ENCODE measurements at places on chromosomes 16 and 17.

GRCh38 chr17:28174352-28175046 is 132.0 kb downstream of the NLK start:
- DNase-seq = no peak

DNA sequence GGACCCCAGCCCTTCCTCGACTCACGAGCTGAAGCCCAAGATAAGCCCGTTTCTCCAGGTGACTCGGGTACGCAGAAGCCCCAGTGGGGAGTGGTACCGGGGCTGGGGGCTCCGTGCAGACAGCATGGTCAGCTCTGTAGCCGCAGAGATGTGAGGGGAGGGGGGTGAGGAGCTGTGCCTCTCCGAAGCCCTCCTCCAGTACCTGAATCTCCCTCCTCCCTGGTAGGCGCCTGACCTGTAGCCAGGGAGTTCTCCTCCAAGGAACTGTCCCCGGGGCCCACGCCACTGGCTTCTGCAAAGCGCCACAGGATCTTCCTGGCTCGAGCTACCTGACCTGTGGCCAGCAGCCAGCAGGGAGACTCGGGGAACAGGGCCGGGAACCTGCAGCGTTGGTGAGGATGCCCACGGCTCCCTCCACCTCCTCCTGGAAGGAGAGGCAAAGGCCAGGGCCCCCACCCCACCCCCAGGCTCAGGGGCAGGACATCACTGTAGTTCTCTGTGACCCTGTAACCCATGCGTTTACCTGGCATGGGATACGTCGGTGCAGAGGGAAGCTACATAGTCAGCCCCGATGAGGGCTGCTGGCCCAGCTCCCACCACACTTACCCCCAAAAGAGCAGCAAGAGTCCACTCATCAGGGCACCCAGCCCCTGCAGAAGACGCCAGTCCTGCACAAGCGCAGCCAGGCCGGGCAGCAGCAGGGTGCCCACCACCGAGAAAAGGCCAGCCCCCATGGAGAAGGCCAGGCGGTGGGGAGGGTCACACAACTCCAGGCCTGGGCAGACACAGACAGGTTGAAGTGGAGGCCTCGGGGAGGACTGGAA is 1.7 kb downstream of the SLC22A31 start:
- DNase-seq = no peak

- no peak for DNase-seq
Observed at GRCh38 chr17:7228920-7229319, 5.4 kb downstream of the DVL2 start.

GRCh38 chr16:68227183-68227793 is 8.6 kb downstream of the ESRP2 start:
- no peak for DNase-seq

DNA sequence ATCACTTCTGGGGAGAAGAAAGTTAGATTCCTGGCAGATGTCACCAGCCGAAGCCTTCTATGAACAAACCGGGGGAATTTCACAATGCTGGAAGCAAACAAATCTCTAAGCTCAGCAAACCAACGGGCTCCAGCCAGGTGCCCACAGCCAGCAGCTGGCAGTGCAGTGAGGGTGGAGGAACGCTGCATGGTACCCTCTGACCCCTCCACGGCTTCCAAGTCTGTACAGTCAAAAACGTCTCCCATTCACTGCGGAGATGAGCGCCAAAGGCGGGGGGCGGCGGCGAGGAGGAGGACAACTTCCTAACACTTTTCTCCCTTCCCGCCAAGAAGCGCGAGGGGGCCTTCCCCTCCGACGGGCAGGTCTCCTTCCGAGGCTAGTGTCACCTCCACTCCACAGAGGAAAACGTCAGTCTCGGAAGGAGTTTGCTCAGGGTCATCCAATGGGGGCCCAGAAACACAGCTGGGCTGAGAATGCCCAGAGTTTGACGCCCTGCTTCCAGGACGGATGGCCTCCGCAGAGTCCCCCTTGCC is 924 bp downstream of the ZNF598 start:
- DNase-seq = no peak

GRCh38 chr17:49916854-49917515 is 52.0 kb upstream of the DLX4 start:
- DNase-seq = no peak
